CD8-positive, alpha-beta memory T cell (primary cell): ENCODE measurements at places on chromosomes 4 and X. TPM values are rescaled to one million over a fixed set of nuclear protein-coding genes. Genes with fewer than 3 reads are reported as not detected.

DNA sequence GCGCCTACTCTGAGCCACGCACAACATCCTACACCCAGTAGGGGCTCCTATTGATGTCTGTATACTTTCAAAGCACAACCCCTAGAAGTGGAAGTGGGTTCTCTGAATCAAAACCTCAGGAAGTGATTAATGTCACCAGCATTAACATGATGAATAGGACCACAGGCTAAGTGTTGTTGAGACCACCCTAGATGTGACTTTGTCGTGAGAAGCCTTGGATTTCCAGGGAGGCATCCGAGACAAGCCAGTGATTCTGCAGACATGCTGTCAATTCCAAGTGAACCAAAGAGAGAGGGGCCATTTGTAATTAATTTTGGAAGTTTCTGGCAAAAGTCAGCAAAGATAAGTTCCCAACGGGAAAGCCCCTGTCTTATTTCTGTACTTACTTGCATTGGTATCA is 493.0 kb downstream of the ZIC3 start:
- DNase-seq, result no peak

- DNase-seq, result no peak
These were observed 19.1 kb upstream of the MUC7 start for GRCh38 chr4:70452946-70453345.

DNA sequence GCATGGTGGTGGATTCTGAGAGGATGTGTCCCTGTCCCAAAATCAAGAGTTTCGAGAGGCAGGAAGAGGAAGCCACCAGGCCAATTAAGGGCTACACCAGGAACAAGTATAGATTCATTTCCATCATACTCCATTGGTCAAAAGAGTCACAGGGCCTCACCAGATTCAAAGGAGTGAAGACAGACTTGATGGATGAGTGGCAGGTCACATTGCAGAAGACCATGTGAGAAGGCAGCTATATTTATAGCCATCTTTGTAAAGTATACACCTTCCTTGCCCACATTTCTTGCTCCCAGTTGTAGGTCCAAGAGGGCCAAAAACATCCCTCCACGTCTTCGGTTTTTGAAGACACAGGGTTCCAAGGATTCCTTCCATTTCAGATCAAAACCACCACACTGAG is 406.0 kb downstream of the BCOR start:
- DNase-seq, result no peak

GRCh38 chr4:84151574-84151973 is 347.5 kb downstream of the NKX6-1 start:
- no peak for DNase-seq

- no peak for DNase-seq
These were observed 499.1 kb upstream of the SLIT2 start for GRCh38 chr4:19752599-19752998.

- DNase-seq, result no peak
These were observed 654 bp upstream of the STS start for GRCh38 chrX:7146703-7147412.

DNA sequence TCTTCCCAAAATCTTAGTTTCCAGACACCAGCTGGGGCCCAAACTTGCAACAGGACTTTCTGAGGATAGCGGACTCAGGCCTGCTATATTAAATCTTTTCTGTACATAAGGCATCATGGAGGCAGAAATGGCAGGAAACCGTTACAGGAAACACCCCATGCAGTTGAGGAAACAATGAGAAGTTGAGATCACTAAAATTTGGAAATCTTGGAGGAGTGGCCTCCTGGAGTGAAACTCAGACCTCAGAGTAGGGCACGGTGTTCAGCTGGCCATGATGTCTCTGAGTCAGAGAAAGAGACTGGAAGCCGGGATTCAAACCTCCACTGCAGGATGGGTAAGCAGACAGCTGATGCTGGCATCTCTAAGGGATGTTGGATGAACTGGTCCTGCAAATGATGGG is 372.6 kb upstream of the CTSO start:
- no peak for DNase-seq

DNA sequence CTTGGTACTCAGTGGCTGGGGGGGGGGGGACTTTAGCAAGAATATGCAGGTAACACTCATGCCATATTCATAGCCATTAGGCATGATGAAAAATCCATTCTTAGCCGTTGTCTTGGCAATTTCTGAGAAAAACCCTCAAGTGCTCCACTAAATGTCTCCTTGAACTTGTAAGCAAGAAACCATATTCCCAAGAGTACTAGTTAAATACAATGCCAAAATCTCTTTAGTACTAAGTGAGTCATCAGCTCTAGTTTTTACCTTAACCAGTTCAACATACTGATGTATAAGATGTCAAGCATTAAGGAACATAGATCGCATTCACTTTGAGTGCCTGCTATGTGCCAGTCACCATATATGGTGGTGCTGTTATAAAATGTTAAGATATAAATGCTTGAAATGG is 27.5 kb downstream of the UBE2D3 start:
- DNase-seq, result no peak

- DNase-seq, result no peak
These were observed 90.0 kb downstream of the KLHL13 start for GRCh38 chrX:118026631-118027030.

DNA sequence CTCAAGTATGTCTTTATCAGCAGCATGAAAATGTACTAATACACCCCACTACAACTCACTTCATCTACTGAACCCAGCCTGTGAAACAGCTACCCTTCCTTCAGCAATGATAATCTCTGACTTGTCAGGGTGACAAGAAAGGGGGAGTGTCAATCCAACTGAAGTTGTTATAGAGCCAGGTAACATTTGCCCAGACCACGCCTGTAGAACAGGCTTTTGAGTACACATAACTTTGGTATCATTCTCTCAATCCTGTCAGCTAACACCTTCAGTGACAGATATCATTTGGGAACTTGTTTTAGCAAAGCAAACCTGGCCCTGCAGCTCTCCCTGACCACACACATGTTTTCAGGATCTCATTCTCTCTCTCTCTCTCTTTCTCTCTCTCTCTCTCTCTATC is 592.2 kb downstream of the SMARCA1 start:
- DNase-seq, result no peak

MAMLD1 gene
- total RNA-seq, result 6.2 TPM

VEGFC gene
- not detected for total RNA-seq

- DNase-seq, result no peak
These were observed 91.2 kb upstream of the SOD3 start for GRCh38 chr4:24704149-24704548.

DNA sequence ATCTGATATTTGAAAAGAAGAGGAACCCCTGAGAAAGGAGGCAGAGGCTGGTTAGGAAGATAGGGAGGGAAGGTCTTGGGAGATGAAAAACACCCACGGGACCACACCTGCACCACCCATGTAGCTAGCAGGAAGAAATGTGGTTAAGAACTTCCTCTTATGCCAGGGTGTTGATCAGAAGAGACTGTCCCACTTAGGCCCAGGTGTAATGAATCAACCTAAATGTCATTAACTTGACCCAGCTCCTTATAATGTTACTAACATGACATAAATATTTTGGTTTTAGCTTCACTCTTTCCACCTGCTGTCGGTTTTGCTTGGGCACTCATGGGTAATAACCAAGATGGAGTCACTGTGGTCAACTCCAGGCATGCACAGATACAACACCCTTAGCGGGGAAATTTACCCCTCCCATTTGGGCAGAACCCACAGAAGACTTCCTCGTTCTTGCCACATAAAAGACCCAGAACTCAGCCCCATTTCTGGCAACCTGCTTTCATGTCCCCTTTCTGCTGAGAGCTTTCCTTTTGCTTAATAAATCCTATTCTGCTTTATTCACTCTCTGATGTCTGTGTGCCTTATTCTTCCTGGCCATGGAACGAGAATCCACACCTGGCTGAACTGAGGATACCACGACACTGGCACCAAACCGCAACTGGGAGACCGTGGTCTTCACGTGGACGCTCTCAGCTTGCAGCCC is 46.8 kb downstream of the ZNF141 start:
- no peak for DNase-seq

DNA sequence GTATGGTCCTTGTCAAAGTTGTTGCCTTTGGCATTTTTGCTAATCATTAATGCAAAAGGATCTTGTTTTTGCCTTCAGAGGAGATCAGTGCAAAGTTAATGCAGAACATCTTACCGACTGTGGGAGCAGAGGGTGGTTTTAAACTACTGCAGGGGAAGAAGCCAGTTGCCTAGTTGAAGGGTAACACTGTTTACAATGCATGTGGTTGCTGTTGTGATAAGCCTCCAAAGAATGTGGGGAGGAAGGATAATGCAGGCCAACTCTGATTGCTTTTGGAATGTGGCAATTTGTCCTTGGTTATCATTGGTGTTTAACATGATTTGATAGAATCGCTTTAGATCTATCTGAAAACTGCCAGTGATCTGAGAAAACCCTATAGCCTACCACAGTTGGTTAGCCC is 204.3 kb upstream of the TLL1 start:
- DNase-seq, result no peak

GRCh38 chr4:24664956-24665355 is 80.6 kb upstream of the DHX15 start:
- no peak for DNase-seq

DNA sequence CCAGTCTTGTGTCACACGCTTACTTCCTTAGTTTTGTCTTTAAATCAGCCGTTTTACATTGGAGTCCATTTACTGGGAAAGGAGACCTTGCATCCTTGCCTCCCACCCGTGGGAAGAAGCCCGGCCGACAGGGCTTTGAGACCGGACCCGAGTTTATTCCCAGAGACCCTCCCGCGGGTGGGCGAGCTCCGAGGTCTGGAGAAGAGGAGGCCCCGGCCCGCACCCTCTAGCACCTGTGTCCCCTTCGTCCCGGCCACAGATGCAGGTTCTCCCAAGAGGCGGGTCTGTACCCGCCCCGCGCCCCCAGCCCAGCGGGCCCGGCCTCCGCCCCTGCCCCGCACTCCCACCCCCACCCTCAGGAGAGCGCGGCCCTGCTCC is 3.8 kb upstream of the SLC26A1 start:
- no peak for DNase-seq
